ENCODE measurements at places on chromosomes 4 and X.
A peak's percentile ranks its signal among the peaks of the same experiment; 100 is the strongest.

DNA sequence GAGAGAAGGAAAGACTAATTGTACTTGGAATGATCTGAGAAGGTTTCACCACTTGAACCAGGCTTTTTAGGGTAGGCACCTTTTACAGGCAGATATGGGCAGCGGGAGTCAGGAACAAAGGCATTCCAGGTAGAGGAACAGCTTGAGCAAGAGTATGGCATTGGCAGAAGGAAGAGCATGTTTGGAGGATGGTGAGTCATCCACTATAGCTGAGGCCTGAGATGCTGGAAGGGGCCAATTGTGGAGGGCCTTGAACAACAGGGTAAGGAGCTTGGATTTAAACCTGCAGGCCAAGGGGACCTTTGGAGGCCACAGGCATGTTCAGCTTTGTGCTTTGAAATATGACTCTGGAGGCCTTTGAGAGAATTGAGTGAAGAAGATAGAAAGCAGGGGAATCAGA, 32.2 kb downstream of the PFKFB1 start:
- no peak for DNase-seq

GRCh38 chrX:108439426-108439942, at the start of gene COL4A5:
Gene COL4A5 (plus strand): TSS chrX:108439838. CDS start chrX:108440126, 288 bp downstream.
- DNase-seq = peak; percentile 73

- peak; percentile 53 for DNase-seq
Observed at GRCh38 chrX:129738466-129739308, at the start of gene XPNPEP2. Gene XPNPEP2 (plus strand): TSS chrX:129738979. CDS start chrX:129739214, 235 bp downstream.

DNA sequence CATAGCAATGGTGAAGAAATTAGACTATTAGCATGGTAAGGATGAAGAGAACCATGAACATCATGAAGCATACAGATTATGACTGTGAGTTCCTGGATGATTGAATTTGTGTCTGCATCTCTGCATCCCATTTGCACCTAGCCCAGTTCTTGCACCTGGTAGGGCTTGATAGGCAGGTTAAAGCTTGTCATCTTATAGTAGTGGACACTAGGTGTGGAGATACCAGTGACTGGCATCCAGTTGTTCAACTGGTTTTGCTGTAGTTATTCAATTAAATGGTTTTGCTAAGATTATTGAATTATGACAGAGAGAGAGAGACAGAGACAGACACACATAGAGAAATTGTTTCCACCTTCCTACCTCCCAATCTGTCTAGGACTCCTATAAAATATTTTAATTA, 5.0 kb downstream of the ADH7 start:
- no peak for DNase-seq

GRCh38 chrX:39601231-39602177, 496.3 kb downstream of the BCOR start:
- DNase-seq = no peak

DNA sequence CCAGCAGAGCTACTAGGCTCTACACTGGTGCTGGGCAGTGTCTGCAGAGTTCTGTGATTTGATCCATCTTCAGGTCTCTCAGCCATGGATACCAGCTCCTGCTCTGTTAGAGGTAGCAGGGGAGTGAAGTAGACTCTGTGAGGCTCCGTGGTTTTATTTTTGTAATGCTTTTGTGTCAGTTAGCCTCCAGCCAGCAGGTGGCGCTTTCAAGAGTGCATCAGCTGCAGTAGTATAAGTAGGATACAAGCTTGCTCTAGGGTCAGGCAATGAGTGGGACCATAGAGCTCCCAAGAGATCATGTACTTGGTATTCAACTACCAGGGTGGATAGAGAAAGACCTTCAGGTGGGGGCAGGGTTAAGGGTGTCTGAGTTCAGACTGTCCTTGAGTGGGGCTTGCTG, 362.5 kb upstream of the TRAM1L1 start:
- DNase-seq = no peak

GRCh38 chr4:183626168-183626567, 32.8 kb downstream of the RWDD4 start:
- no peak for DNase-seq

DNA sequence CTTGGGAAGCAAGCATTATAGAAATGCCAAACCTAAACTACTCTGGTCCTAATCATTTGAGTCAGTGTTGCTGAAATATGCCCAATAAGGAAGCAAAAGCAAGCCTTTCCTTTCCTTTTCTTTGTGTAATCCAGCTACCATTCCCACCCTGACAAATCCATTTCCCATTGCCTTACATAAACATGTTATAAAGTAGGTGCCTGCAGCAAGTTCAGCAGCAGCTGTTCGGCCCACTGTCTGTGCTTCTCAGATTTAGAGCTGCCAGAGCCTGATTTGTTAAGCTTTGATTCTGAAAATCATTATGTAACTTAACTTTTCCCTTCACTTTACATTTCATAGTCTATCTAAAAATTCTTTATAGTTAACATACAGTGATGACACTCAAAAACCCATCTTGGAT, 148.6 kb downstream of the EPHA5 start:
- no peak for DNase-seq

DNA sequence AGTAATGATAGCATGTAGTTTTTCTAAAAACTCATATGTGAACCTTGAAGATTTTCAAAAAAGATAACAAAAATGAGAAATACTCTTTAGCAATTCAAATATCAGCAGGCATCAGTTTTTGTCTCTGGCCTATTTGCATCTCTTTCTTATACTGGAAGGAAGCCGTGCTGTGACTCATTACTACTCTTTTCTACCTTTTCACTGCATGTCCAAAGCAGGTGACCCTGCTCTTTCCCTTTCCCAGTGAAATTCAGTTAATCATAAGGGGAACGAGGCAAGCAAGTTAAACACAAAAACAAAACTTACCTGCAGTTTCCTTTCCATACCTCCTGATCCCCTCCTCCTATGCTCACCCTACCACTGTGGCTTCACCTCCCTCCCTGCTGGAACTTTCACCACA, 9.3 kb downstream of the SPATA4 start:
- no peak for DNase-seq

- no peak for DNase-seq
Observed at GRCh38 chr4:7311205-7311604, 118.9 kb downstream of the SORCS2 start.

- DNase-seq = no peak
Observed at GRCh38 chrX:70504772-70505450, 60.3 kb downstream of the DLG3 start.

DNA sequence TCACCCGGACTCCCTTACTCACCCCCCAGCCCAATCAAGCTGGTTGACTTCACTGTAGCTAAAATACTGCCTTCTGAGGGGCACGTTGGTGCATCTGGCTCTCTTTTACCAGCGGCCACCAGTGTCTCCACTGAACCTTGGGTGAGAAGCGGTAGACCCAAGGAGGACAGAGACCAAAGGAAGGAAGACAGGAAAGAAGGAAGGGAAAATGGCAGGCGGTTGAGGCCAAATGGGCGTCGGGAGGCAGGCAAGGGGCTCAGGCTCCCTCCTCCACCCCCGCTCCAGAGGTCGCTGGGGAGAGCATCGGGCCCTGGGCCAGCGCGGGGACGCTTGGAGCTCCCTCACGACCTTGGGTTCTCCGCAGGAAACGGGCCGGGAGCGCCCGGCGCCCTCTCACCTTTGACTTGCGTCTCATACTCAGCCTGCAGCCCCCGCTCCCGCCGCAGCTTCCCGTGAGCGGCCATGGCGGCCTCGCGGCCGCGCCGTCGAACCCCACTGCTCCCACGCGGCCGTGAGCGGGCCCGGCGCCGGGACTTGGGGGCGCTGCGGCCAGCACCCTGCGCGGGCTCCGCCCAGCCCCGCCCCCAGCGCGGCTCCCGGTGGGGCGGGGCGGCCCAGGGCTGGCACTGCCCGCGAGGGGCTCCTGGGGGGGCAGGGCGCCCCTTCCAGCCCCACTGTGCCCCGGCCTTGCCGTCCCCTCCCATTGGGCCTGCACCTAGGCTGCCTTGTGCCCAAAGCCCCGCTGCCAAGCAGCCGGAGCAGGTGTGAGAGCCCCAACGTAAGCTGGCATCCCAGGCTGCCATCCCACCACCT, at the start of gene ARHGAP4:
Gene ARHGAP4, minus strand, starts transcription at position 526 of the 813 bp plus-strand sequence. Its CDS starts 62 bp downstream, at position 464.
- DNase-seq = no peak

GRCh38 chrX:56805399-56805798, 76.4 kb downstream of the NBDY start:
- no peak for DNase-seq

DNA sequence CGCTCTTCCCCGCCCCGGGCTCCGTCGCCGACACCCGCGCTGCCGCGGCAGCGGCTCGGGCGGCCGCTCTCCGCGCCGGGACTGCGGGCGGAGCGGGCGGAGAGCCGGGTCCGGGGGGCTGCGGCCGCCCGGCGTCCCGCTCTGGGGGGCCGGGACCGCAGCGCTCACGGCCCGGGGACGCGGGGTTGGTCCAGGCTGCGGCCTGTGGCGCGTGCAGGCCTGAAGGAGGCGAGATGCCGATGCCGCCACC, 492 bp downstream of the GALNT7 start:
- DNase-seq = no peak

GRCh38 chr4:163790231-163790630, 295.7 kb downstream of the TMA16 start:
- no peak for DNase-seq

DNA sequence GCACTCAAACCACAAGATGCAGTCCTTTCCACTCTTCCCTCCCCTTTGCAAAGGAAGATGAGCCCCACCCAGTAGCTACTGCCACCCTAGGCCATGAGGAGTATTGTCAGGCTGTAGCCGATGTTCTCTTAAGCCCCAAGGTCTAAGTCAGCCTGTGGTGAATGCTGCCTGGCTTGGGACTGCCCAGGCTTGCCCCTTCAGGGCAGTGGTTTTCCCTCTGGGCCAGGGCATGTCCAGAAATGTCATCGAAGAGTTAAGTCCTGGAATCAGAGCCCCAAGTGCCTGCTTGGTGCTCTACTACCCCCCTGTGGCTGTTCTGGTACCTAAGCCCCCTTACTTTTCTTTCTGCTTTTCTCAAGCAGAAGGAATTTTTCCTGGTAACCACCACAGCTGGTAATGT, 11.8 kb upstream of the PGK1 start:
- DNase-seq = peak; percentile 52

GRCh38 chrX:151873096-151873495, 39.6 kb upstream of the MAGEA4 start:
- DNase-seq = no peak
